Mesendoderm (in vitro differentiated cells): ENCODE measurements at places on chromosomes 4 and X.

DNA sequence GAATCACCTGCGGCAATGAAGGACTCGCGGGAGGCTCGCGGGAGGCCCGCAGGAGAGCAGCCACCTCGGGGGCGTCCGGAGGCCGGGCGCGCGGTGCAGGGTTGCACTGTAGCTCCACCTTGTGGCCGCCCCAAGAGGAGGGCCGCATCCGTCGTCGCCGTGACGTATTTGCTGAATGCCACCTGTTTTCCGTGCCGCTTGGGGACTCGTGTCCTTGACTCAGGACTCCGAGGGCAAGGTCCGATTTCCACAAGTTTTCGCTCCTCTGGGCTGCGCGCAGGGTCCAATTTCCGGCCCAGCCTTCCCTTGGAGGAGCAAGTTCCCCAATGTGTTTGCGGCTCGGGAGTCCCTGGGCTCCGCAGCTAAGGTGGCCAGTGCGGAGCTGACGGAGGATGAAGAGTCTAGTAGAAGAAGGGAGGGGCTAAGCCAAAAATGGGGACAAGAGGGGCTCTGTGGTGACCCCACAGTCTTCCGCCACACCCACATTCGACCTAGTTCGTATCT lies 10.7 kb upstream of the DLG3 start:
- DNase-seq, result peak; percentile 78

- no peak for DNase-seq
These were observed 339.4 kb upstream of the ZCCHC13 start for GRCh38 chrX:73964579-73964978.

GRCh38 chr4:10684631-10685030 lies at the start of gene CLNK:
Gene CLNK (minus strand): TSS chr4:10684768. CDS start chr4:10667869, 16,899 bp downstream.
- DNase-seq, result no peak

DNA sequence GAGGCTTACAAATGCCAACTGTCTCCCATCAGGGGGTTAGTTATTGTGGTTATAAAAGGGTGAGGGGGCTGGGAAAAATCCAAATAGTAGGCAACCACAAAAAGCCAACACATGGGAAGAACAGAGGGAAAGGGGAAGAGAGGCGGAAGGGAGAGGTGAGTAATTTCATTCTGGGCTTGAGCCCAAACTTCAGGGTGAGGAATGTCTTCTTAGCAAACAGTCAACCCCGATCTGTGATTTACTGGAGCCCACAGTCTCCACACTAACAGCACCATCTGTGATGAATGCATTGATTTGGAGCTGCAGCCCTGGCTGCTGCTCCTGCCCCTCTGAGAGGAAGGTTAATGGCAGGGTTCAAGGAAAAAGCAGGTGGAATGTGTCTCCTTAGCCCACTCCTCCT lies 162.2 kb upstream of the GPR101 start:
- DNase-seq, result no peak

- DNase-seq, result peak; percentile 37
These were observed 79.1 kb upstream of the RAPGEF2 start for GRCh38 chr4:159023741-159024140.

DNA sequence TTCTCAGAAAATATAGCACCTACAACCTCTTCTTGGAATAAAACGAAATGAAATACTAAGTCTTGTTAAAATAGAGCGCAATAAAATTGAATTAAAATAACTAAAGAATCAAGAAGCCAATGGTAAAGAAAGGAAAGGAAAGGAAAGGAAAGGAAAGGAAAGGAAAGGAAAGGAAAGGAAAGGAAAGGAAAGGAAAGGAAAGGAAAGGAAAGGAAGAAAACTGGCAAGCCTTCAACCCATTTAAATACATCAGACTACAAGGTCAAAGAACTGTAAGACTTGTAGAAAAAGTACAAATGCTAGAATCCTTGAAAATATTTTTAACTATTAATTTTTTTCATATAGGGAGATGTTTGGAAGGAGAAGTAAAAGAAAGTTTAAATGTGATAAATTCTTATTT lies 372.1 kb downstream of the IQCM start:
- DNase-seq, result no peak

DNA sequence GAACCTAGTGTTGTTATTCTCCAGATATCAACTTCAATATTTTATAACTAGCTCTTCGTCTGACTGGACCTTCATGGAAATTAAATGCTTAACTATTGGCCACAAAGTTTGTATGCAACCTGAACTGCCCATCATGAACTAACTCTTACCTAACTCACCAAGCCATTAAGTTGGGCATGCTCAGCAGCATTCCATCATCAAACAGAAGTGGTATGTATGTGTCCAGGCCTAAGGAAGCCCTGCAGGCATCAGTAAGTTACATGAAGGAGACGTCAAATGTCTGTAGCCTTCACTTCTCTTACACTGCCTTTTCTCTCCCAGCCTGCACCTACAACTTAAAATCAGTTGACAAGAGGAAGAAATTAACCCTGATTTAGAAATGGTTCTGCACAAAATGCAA lies 1639.2 kb upstream of the PABPC4L start:
- no peak for DNase-seq

DNA sequence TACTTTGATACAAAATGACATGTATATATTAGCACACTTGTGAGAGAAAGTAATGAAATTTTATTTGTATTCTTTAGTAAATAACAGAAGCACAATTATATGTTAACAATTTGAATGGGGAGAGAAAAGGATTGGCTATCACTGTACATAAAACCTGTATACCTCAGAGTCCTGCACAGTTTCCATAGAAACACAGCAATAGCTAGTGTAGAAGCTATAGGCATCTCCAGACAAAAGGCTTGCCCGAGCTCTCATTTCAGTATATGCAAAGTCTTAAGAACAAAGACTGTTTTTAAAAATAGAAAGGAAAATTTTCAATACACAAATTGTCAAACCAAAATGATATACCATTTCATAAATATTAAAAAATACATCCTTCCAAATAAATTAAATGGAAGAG lies 38.5 kb downstream of the GPM6A start:
- DNase-seq, result no peak

GRCh38 chr4:80271801-80272200 lies 5.3 kb downstream of the FGF5 start:
- no peak for DNase-seq

DNA sequence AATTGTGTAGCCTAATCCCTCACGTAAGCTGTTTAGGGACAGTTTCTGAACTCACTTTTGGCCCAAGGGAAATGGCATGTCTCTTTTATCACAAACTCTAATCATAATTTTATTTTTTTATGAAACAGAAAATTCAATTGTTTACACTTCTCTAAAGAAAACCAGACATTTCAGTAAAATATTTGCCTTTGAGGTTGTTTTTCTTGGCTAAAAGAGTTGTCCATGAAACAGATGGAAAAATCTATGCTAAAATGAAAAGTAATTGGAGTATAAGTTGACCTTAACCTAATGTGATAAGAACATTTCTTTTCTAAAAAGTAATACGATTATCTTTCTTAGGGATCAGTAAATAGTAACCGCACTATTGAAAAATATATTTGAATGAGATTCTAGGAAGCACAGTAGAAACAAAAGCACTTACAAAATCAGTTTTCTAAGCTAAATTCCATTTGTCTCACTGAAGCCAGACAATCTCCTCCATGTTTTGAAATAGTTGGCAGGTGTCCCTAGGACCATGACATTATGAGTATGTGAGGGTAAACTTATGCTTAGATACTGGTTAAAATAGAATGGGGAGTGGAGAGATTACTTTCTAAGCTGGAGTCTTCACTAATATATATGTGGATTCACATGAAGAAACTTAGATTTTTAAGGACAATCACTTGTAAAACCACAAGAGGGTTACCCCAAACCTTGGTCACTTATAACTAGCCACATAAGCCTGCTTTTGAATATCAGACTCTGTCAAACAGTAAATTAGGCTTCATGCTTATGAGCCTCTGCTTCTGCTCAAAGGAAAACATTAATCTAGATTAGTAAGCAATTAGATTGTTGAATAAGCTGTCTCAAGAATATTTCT lies 20.1 kb upstream of the TET2 start:
- no peak for DNase-seq

DNA sequence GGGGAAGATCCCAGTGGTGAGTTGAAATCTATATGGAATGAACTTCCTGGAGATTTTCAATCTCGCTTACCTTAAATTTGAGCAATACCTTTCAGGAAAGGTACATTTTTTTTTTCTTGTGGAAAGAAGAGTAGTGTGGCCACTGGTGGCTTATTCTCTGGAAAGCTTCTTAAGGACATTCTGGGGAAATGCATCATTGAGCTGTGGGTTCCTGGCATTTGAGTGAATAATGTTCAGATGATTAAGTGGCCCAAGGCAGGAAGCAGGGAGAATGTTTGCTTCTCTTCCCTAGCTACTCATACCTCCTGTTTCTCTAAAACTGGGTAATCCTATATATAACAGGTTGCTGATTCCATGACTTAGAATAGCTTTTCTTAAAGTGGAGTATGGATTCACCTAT lies 31.8 kb downstream of the STAG2 start:
- no peak for DNase-seq
